Hair follicular keratinocyte (primary cell): ENCODE measurements at places on chromosomes 12 and 14. TPM values are rescaled to one million over a fixed set of nuclear protein-coding genes. Genes with fewer than 3 reads are reported as not detected.

The PRB2 gene
- not detected in 2 replicates for total RNA-seq

The TAS2R9 gene
- total RNA-seq = not detected in 2 replicates

The NXPH4 gene
- 2.1 and 24.9 TPM in 2 replicates for total RNA-seq

The DEPDC4 gene
- total RNA-seq = 0.62 and 2.3 TPM in 2 replicates

The SLC38A4 gene
- total RNA-seq = 0.27 and 0.31 TPM in 2 replicates

The CLEC4A gene
- total RNA-seq = 0.23 TPM in 1 of 2 replicates, not detected in the other

The SERPINA3 gene
- total RNA-seq = 0.57 and 3.8 TPM in 2 replicates

The CLEC2A gene
- not detected in 2 replicates for total RNA-seq

The RPS6KA5 gene
- total RNA-seq = 1.6 and 2.6 TPM in 2 replicates

The MAP3K9 gene
- 9.0 and 11.9 TPM in 2 replicates for total RNA-seq

The RERG gene
- not detected in 2 replicates for total RNA-seq

The GCH1 gene
- total RNA-seq = 13.0 and 15.9 TPM in 2 replicates

The B3GNT4 gene
- 0.23 and 3.0 TPM in 2 replicates for total RNA-seq

The PELI2 gene
- total RNA-seq = 0.04 and 0.08 TPM in 2 replicates

The PRPH gene
- 0.16 TPM in 1 of 2 replicates, not detected in the other for total RNA-seq

The NUP37 gene
- 32.2 and 66.0 TPM in 2 replicates for total RNA-seq

The P2RX2 gene
- not detected in 2 replicates for total RNA-seq

The TTC9 gene
- 0.23 and 0.46 TPM in 2 replicates for total RNA-seq

The KCNA5 gene
- total RNA-seq = not detected in 2 replicates

The IFNG gene
- total RNA-seq = not detected in 2 replicates

The MIPOL1 gene
- 3.7 and 5.2 TPM in 2 replicates for total RNA-seq

The RNASE3 gene
- total RNA-seq = not detected in 2 replicates

The C12orf50 gene
- not detected in 2 replicates for total RNA-seq

The SELPLG gene
- total RNA-seq = 0.08 and 0.46 TPM in 2 replicates

The ADCY4 gene
- 0.23 and 0.34 TPM in 2 replicates for total RNA-seq

The PRMT5 gene
- total RNA-seq = 88.4 and 111 TPM in 2 replicates

The ZNF384 gene
- 11.6 and 14.3 TPM in 2 replicates for total RNA-seq

The ACSM4 gene
- total RNA-seq = not detected in 2 replicates

The SLCO1B1 gene
- total RNA-seq = not detected in 2 replicates

The SLC5A8 gene
- 0.08 TPM in 1 of 2 replicates, not detected in the other for total RNA-seq

The CRIP1 gene
- total RNA-seq = 0.16 TPM in 1 of 2 replicates, not detected in the other

The CLEC9A gene
- total RNA-seq = not detected in 2 replicates

The CLBA1 gene
- total RNA-seq = 7.3 and 7.9 TPM in 2 replicates

The PLBD1 gene
- total RNA-seq = under 0.01 and 1.1 TPM in 2 replicates

The TAS2R7 gene
- total RNA-seq = not detected in 2 replicates

The CCDC91 gene
- total RNA-seq = 21.8 and 22.8 TPM in 2 replicates

The FITM1 gene
- not detected in 2 replicates for total RNA-seq

The SMIM41 gene
- not detected in 2 replicates for total RNA-seq

The CCDC196 gene
- not detected in 2 replicates for total RNA-seq

The CNTN1 gene
- 23.7 and 27.6 TPM in 2 replicates for total RNA-seq
